ENCODE measurements at places on chromosomes 1 and 21.

DNA sequence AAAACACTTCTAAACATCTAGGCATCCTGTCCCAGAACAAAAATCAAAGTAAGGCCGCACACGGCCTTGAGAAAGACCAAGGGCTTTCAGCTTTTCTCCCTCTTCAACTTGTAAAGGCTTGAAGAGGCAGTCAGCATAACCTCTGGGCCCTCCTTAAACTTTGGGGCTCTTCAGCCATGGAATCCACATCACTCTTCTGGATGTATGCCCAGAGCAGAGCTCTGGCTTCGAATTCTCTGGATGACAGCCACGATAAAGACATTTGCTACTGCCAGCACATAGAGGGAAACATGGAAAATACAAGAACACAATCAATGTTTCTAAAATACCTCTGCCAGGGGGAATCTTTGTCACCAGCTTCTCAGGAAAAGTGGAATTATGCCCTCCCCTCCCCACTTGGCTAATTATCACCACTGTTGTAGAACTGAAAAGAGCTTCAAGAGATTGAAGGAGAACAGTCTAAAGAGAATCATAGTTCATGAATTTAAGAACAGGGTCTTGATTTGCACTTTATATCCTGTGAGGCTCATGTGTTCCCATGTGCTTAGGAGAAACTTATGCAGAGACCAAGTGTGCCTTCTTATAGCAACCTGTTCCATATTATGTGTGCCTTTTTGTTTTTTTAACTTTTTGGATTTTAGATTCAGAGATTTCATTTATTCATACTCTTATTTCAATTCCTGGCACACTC is 39.0 kb upstream of the DPT start:
- DNase-seq: no peak

DNA sequence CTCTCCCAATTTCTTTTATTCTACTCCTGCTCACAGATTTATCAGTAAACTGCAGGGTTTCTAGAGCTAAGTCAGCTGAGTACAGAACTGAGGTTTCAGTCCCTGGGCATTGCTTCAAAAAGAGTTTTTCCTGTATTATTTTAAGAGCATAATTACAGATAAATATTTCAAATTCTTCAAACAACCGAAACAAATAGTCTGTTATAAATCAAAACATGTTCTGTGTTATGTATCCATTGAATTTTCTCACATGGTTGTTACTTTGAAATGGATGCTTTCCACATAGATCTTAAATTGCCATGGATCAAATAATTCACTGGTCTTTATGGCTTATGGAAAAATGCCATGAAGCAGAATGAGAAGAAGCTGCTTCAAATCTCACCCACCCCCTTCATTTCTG is 64.5 kb downstream of the LRRC8C start:
- no peak for DNase-seq

DNA sequence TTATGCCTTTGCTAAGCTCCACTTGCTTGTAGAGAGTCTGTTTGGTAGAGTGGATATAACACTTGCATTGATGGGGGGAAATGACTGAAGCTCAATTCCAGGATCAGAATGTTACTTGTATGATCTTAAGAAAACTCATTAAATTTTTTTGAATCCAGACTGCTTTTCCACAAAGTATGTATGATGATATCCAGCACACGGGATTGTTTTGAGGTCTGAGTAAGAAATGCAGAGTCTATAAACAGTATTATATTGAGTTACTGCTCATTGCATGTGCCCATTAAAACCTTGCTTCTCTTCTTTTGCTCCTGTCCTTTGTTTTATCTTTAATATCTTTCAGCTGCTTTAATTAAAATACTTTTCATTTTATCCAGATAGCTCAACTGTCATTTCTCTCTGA is 570.4 kb upstream of the ZRANB2 start:
- DNase-seq: no peak

GRCh38 chr21:40754466-40754865 is 92.5 kb downstream of the DSCAM start:
- no peak for DNase-seq

DNA sequence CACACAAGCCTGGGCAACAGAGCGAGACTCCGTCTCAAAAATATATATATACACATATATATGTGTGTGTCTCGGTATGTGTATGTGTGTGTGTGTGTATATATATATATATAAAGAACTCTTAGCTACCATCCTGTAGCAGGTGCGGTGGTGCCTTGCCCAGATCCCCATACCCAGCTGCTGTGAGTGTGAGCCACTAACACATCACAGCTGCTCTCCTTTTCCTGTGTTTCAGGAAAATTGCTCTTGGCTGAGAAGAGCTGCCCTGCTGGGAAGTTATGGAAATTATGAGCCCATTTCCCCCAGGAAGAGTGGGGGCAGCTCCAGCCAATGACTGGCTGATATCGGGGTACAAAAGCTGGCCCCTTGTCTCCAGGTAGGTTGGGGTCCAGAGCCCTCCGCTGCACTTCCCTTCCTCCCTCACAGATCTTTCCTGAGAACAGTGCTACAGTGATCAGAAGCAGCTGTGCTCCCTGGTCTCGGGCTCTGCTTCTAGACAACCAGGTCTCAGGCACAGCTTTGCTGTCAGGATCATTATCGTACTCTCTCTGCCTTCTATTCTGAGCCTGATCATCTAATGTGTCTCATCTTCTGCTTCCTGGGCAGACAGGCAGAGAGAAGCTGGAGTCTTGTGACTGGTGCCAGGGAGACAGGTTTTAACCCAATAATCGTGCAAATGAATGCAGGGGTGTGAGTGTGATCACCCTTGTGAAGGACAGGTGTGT is 109.6 kb upstream of the ZNF678 start:
- DNase-seq: no peak

DNA sequence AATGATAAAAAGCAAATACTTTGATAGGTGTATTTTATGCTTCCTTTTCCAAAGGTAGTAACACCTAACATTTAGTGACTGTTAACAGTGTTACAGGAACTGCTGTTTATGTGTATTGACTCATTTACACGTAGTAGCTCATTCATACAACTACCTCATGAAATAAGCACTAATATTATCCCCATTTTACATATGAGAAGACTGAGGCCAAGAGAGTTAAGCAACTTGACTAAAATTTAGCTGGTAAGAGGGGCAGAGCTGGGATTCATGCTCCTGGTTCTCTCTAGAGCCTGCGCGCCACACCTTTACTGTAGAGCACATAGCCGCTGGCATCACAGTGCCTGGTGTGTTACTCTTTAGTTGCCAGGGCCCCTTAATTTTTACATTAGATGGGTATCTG is 11.3 kb downstream of the ZBTB40 start:
- DNase-seq: no peak

Measured in stimulated activated CD4-positive, alpha-beta T cell treated with anti-CD3 and anti-CD28 coated beads, Interleukin-1b, Interleukin-23, amount 100 ng/mL, for 1 hour (primary cell).